Left hindlimb (tissue), 1 donor: ENCODE measurements at places on chromosomes 13 and 19.
A peak's percentile ranks its signal among the peaks of the same experiment; 100 is the strongest.

DNA sequence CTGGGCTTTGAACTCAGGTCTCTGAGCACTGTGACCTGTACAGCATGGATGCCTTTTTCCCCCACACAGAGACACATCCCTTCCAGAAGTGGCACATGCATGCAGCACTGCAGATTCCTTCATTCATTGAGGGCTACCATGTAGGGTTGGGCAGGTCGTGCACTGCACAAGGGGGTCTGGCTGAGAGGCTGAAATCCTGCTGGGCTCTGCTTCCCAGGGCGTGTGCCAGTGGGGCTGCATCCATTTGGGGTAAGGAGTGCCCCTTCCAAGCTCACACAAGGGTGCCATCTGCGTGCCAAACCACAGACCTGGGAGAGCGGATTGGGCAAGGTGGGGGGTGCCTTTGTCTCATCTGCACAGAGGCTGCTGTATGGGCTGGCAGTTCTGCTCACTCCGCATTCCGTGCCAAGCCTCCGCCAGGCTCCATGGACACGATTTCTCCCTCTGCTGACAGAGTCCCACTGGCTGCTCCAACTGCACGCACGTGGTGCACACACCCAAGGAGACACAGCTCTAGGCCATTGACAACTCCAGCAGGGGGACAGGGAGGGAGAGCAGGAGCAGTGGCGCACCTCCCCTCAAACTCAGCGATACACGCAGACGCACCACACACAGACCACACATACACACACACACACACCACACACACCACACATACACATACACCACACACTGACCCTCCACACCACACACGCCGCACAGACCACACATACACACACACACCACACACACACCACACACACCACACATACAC is 4.5 kb upstream of the SHISA7 start:
- no peak for DNase-seq

GRCh38 chr19:53091413-53092254 is 11.6 kb downstream of the ZNF160 start:
- no peak for DNase-seq

DNA sequence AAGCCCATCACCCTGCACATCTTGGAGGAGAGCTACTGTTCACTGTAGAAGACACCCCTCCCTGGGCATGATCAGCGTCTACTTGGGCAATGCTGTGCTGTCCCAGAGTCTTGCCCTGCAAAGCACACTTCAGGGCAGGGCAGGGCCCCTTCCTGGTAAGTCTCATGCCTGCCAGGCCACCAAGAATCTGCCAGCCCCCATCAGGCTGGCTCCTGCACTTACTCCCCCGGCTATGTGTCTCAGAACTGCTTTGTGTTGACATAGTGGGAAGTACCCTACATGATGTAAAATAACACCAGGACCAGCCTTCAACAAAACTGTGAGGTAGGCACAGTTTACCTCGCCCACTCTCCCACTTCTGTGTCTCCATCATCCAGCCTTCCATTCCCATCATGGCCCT is 27.8 kb upstream of the ATP12A start:
- no peak for DNase-seq

GRCh38 chr13:114023716-114024602 is 50.1 kb upstream of the C13orf46 start:
- no peak for DNase-seq

DNA sequence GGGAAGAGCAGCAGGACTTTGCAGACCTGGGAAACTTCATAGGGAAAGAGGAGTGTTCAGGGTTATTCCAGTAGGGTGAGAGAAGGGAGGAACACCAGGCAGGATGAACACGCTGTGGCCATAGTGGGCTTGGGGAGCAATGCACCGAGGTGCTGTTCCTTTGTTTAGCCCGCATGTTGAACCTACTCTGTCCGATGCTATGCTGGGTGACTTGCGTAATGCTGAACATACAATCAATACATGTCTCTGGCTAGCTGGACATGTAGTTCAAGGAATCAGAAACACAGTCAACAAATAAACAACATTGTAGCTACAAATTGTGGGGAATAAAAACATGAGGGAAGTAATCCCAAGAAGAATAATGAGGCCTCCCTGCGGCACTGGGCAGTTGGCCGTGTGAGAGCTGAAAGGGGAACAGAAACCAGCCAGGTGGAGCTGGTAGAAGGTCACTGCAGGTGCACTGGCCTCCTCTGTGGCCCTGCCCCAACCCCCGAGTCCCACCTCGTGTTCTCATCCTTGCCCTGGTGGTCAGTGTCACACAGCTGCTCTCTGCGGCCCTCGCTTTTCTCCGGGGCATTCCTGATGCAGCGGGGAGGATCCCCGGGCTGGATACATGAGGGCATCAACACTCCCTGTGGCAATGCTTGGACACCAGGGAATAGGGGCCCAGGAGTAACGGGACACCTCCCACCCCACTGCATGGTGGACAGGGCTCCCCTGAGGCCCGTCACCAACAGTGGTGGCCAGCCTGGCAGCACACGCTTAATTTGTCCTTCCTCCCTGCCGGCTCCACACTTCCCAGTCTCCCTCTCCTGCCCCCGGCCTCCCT is 36.9 kb upstream of the TUBGCP3 start:
- no peak for DNase-seq

DNA sequence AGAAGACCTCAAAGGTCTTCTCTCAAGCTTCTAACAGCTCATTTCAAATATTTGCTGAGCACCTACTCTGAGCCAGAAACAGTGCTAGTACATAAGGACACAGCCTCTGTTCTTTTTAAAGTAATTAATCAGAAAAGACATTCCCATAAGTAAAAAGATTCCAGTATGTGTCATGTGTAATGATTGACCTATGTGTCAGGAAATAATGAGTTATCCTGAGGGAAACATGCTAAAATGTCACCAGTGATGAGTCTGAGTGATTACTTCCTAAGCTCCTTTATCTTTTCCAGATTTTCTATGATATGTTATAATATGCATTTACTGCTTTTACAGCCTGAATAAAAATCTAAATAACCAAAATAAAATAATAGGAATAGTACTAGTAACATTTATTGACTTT is 107.6 kb downstream of the SLC25A15 start:
- no peak for DNase-seq

DNA sequence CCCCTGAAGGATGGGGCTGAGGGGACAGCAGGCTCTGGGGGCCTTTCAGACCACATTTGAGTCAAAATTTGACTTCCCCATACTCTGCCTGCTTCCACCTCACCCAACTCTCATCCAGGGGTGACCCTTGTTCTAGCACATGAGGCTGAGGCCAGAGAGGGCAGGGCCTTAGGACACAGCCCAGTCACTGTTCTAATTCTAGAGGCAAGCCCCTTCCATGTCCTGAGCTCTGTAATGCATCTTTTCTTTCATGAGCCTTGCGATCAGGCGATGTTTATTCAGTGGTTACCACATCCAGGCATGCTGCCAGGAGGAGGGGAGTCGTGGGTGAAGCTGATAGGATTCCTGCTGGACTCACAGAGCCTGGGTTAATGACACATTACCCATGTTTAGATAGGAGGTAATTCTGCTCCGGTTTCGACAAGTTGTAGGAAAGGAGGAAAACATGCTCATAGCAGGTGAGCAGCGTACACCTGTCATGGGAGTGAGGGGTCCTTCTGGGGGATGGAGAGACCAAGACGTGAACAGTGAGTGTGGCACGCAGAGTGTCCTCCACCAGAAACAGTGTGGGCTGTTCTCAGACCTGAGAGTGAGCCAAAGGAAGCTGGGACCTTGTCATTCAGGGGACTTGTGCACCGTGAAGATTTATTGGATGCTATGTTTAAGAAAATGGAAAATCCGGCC is 9.3 kb downstream of the RPS9 start:
- DNase-seq = peak; percentile 82

DNA sequence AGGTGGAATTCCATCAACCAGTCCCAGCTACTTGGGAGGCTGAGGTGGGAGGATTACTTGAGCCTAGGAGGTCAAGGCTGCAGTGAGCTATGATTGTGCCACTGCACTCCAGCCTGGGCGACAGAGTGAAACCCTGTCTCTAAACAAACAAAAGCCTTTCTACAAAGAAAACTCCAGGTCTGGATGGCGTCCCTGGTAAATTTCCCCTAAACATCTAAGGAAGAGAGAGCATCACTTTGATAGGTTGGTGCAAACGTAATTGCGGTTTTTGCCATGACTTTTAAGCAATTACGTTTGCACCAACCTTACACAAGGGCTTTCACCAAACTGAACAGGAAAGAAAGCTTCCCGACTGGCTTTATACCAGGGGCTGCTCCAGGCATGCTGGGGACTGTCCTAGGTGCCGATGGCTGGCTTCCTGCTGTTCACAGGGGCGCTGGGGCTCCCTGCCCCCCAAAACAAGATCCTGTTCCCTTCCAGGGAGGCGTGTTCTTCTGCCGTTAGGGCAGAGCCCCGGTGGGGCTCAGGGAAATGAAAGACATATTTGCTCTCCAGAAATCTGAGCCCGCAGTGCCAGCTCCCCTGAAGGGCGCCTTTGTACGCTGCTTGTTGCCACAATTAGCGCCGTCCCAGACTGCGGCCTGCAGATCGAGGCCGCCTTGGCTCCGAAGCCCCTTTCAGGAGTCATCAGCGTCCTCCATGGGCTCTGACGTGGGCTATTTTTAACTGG is 38.7 kb upstream of the KLF2 start:
- DNase-seq = peak; percentile 76

GRCh38 chr13:86174622-86175021 is 375.4 kb upstream of the SLITRK6 start:
- DNase-seq = no peak

GRCh38 chr13:107808389-107808788 is 406.9 kb downstream of the LIG4 start:
- DNase-seq = no peak

DNA sequence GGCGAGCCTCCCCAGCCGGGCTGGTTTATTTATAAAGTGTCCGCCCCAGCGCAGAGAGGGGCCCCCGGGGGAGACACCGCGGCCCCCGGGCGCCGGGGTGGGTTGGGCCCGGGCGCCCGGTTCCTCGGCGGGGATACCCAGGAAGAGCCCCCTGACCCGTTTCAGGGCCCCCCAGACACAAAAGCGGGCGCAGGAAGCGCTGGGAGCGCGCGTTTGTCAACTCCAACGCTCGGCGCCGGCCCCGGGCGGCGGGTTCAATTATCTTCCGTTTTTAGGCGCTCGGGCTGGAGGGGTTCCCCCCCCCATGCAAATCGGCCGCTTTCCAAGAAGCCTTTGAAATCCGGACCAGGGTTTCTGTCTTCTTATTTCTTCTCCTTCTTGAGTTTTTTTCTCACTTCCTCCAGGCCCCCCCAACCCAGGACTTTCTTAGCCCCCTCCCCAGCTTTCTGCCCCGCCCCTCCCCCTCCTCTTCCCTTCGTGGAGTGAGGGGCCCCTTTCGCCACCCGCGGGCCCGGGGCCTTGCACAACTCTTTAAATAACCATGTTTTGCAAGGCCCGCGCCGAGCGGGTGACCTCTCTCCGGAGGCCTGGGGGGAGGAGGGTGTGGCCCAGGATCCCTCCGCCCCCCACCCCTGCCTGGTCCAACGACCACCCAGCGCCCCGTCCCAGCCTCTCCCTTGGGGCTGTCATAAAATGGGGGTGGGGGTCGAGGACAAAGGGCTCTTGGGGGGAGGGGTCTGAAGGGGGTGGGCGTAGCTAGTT is 935 bp downstream of the ARID3A start:
- DNase-seq = peak; percentile 65

- no peak for DNase-seq
Measured at GRCh38 chr19:35812220-35813042, at the start of gene PRODH2. Gene PRODH2 (minus strand): TSS chr19:35812845. CDS start chr19:35812805, 40 bp downstream.
